ENCODE measurements at places on chromosomes 11 and 22. TPM values are rescaled to one million over a fixed set of nuclear protein-coding genes. Genes with fewer than 3 reads are reported as not detected.

- no peak for DNase-seq
Observed at GRCh38 chr11:134369656-134370525, 38.1 kb downstream of the GLB1L2 start.

- DNase-seq: no peak
Observed at GRCh38 chr11:45260071-45260470, 26.1 kb downstream of the SYT13 start.

- DNase-seq: no peak
Observed at GRCh38 chr11:126469311-126469710, 113.8 kb downstream of the ST3GAL4 start.

DNA sequence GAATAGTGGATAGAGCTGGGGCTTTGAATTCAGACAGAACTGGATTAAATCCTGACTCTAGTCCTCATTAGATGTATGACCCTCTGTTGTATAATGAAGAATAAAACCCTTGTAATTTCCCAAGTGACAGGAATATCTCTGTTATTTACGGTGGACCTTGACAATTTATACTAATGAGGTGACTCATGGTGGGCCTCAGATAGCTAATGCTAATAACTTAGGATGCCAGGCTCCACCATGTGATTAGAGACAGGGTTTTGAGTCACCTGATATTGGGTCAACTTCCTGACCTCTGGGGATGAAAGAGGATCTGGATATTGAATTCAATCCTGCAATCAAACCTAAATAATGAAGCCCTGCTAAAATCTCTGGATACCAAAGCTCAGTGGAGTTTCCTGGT lies 33.6 kb downstream of the OSBP start:
- no peak for DNase-seq

DNA sequence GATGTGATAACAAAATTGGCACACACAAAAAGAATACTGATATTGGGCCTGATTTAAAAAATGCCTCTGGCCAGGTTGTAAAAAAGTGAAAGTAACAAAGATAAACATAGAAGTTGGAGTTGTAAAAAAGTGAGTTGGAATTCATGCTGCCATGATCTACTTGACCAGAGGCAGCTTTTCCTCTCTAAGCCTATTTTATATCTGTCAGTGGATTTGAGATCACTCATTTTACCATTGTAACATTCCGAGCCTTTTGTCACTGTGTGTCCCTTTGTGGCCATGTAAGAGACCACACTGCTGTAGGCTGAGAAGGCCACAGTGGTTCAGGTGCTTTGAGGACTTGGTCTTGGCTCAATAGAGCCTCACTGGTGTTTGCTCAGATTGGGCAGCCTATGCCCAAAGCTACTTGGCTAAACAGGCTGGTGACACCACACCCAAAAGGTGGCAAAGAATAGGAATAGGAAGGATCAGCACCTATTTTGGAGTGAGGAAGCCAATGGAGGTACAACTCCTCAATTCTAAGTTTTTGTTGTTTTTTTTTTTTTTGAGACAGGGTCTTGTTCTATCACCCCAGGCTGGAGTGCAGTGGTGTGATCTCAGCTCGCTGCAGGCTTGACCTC lies 7.1 kb downstream of the FEN1 start:
- DNase-seq: no peak

- DNase-seq: no peak
Observed at GRCh38 chr11:94533206-94533605, 10.5 kb upstream of the FUT4 start.

SLC15A3 gene
- 7.0 TPM for total RNA-seq

DNA sequence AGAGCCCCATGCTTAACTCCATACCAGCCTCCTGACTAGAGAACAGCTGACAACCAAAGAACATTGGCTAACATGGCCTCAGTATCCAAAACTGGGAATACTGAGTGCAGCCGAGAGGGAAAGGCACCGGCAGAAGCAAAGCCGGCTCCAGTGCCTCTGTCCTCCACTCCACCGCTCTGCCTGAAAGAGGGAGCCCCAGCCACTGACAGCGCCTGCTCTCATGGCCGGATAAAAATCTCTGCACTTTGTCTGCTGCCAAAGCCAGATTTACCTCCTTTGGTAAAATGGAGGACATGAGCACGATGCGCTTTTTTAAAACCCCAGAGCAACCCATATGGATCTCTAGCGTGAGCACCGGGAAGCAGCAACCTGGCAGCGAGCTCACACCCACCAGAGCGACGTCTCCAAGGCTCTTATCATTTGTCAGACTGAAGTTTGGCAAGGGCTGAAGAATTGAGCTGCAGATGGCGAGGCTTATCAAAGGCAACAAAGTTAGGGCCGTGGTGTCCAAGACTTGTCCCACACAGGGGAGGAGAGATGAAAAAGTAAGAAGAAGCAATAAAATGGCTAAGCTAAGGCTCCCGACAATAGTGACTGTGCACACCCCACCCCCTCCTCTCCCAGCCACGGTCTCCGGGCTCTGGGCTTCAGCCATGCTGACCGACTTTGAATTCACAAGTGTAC lies 71.4 kb downstream of the EFCAB6 start:
- DNase-seq: no peak

- DNase-seq: no peak
Observed at GRCh38 chr11:93100211-93100610, 97.6 kb downstream of the SLC36A4 start.

UBQLNL gene
- not detected for total RNA-seq

Data from H9 (cell line).